Activated naive CD4-positive, alpha-beta T cell (primary cell): ENCODE measurements at places on chromosomes 1 and 21.

DNA sequence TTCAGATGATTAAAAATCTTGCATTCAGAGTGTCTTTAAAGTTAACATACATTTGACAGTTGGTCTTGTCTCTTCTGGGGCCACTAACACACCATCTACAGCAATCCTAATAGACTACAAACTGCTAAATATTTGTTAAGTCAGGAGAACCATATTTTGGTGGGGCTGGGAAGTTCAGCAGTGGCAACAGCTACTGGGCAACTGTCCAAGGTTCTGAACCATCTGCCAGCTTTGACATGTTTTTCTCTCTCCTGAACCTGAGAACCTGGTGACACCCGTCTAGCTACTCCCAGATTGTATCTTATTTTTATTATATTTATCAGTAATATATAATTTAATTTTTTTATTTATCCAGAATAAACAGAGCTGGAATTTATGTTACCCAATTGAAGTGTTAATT, 199.0 kb upstream of the DPYD start:
- no peak for DNase-seq

- DNase-seq: no peak
Measured at GRCh38 chr1:186901631-186902030, 72.9 kb downstream of the PLA2G4A start.

- no peak for DNase-seq
Measured at GRCh38 chr1:225888289-225888897, 553 bp downstream of the LEFTY1 start.

DNA sequence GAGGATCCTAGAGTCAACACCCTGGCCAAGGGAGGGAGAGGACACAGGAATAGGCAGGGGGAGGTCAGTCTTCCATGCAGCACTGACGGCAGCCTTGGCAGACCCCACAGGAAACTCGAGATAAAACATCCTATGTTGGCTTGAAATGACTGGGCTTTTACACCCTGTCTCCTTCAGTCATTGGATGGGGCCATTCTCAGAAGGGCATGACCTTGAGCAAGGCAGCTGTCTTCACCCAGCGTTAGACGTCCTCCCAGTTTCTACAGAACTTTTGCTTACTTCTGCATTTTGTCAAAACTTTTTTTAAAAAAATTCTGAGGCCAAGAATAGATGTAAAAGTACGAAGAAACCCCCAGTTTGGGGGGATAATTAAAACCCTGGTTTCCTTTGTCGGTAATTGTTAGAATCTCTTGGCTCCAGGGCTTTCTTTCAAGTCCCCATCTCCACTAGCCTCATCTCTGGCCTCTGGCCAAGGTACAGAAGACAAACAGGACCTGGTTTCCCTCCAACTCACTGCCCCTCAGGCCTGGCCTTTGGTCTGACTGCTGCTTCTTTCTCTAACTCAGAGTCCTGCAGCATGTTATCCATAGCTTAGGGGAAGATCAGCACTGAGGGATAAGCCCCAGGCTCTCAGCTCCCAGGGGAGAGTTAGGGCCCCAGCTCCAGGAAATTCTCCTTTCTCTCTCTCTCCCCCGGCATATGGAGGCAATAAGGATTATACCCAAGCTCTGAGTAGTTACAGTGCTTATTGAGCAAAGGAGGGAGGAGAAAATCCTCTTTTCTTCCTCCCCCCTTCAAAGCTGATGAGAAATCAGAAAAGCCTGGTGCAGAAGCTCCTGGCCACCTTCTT, 51.6 kb upstream of the KCND3 start:
- no peak for DNase-seq

DNA sequence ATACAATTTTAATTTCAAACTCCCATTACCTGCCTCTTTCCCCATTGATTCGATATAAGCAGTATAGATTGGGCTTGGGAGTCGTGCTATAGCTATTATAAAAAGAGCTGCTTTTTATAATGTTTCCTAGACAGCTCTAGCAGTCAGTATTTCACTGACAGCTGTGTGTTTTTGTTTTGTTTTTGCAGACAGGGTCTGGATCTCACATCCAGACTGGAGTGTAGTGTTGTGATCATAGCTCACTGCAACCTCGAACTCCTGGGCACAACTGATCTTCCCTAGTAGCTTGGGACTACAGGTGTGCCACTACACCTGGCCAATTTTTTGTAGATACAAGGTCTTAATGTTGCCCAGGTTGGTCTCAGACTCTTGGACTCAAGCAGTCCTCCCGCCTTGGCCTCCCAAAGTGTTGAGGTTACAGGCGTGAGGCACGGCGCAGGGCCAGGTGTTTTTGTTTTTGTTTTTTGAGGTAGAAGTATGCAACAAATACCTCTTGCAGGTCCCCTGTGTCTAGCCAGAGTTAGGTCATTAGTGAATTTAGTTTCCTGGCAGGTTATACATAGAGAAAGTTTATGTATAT, 1.7 kb downstream of the NASP start:
- DNase-seq: no peak

DNA sequence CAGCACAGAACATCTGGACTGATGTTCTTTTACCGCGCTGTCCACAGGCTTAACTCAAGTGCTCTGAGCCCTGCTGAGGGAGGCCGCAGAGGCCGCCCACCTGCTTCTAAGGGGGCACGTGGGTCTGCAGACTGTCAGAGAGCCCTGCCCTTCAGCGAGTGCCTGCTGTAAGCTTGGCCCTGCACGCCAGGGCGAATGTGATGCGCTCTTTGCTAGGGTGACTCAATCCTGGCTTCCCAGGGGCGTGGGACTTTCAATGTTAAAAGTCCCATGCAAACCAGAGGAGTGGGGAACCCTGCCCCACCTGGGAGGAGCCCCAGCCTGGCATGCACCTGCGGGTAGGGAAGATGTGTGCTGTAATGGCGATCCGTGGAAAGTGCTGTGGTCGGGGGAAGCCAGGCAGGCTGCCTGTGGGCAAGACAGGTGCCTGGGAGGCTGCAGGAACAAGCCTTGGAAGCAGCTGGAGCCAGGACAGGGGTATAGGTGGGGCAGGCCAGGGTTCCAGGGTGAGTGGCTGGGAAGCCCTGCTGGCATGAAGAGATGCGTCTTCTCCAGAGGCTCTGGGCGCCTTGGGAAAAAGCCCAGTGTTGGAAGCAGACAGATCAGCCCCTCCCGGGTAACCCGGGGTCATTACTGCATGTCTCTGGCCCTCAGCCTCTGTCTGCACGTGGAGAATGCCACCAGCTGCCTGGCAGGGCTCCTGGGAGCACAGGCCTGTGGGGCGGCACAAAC, 594 bp upstream of the PANK4 start:
- no peak for DNase-seq

- DNase-seq: no peak
Measured at GRCh38 chr1:27591622-27592021, 12.3 kb downstream of the AHDC1 start.
